ENCODE measurements at places on chromosomes 1 and 21.

- no peak for DNase-seq
Observed at GRCh38 chr1:37692834-37693175, 489 bp downstream of the CDCA8 start.

GRCh38 chr1:232951180-232951579, 769 bp downstream of the NTPCR start:
- DNase-seq: no peak

DNA sequence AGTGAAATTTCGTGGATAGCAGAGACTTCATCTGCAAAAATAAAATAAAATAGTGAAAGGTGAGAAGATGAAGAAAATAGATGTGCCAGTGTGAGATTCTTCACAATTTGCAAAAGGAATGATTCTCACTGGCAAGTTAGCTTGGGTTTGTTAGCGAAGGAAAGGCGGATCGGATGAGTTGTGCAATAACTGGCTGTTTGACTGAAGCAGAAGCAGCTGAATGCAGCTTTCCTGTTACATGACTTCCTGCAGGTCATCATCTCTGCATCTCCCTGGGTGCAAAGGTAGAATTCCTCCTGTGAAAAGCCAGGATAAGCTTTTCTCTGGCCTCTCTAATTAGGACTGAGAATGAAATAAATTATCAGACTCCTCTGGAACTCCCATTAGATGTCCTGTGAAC, 263.1 kb upstream of the CHRM3 start:
- DNase-seq: peak; percentile 4

GRCh38 chr21:34243562-34243961, 120.2 kb upstream of the KCNE2 start:
- DNase-seq: peak; percentile 31

DNA sequence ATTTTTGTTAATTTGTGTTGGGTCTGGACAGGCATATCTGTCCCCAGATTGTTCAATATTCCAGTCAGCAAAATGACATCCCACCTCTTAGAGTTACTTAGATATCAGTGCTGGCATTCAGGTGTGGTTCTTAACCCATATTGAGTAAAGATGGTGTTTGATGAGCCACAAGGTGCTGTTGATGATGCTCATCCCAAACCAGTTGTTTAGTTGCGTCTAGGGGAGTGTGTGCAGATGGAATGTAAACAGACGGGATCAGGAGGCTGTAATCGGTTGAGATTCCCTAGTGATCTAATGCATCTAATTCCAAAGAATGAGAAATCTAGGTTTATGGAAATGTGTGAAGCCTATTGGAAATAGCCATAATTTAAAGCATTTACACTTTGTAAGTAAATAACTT, 1.1 kb downstream of the HOOK1 start:
- no peak for DNase-seq

GRCh38 chr1:11107599-11107998, 7.9 kb upstream of the EXOSC10 start:
- DNase-seq: no peak

GRCh38 chr1:5986018-5986417, 6.2 kb downstream of the NPHP4 start:
- DNase-seq: no peak

- DNase-seq: no peak
Observed at GRCh38 chr1:64047549-64047996, 155.8 kb upstream of the UBE2U start.

Measured in CD14-positive monocyte (primary cell).